ENCODE measurements at places on chromosomes 7 and 10.

DNA sequence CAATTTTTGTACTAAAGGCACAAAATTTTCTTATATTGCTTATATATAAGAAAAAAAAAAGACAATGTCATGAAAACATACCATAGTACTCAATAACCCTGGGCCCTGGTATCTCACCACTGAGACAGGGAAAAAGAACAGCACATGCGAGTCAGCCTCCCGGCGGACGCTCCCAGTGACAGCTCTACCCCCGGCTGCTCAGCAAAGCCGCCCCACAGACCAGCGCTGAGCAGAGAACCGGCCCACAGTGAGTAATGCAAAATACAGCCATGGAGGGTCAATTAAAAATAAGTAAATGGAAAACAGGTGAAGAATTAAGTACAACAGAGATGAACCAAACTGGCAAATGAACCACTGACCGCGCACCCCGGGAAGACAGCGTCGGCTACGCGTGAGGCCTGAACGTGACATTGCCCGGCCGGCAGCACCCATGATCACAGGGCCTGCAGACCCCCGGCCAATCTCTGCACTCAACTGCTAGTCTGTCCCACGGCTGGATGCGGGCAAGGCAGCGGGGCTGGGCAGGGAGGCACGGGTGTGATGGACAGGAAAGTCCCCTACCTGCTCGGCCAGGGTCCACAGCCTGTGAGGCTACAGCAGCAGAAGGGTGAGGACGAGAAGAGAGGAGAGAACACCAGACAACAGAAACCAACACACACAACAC lies 175.9 kb downstream of the ZMYND11 start:
- no peak for DNase-seq

DNA sequence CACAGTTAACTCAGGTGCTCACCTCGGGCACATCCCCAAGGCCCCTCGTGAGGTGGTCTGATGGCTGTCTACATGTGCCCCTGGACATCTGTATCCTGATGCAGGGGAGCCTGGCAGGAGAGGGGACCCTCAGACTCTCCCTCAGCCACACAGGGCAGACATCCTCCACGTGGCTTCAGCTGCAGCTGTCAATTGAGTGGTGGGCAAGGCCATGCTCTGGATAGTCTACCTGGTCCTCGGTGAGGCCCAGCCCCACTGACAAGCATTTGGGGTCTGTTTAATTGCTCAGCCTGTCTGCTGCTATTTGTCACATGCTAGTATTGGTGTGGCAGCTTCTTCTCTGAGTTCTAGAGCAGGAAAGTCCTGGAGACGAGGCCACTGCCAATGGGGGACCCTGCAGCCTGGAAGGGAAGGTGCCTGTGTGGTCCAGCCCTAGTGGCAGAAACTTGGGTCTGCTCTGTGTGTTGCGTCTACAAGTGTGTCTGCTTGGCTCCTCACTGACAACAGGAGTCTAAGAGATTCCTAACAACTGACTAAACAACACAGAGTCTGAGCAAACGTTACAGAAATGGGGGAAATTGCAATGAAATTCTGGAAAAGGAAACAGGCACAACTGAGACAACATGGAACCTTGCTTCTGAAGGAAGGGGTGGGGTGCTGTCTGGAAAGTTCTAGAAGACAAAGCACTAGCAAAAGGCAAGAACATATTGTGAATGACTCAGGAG lies 59.3 kb upstream of the IGFBP3 start:
- no peak for DNase-seq

GRCh38 chr10:119203006-119203405 lies 4.4 kb upstream of the GRK5 start:
- no peak for DNase-seq

- DNase-seq, result peak; percentile 60
Observed at GRCh38 chr7:47225387-47226131, 356.4 kb downstream of the TNS3 start.

- no peak for DNase-seq
Observed at GRCh38 chr10:98267069-98267893, 713 bp downstream of the LOXL4 start.

GRCh38 chr7:18468795-18469194 lies 26.8 kb upstream of the HDAC9 start:
- DNase-seq, result no peak
